ENCODE measurements at places on chromosomes 2 and 18.

GRCh38 chr18:6871566-6871965 lies 142.1 kb downstream of the ARHGAP28 start:
- DNase-seq: no peak

GRCh38 chr18:13120255-13120654 lies 98.3 kb upstream of the LDLRAD4 start:
- no peak for DNase-seq

DNA sequence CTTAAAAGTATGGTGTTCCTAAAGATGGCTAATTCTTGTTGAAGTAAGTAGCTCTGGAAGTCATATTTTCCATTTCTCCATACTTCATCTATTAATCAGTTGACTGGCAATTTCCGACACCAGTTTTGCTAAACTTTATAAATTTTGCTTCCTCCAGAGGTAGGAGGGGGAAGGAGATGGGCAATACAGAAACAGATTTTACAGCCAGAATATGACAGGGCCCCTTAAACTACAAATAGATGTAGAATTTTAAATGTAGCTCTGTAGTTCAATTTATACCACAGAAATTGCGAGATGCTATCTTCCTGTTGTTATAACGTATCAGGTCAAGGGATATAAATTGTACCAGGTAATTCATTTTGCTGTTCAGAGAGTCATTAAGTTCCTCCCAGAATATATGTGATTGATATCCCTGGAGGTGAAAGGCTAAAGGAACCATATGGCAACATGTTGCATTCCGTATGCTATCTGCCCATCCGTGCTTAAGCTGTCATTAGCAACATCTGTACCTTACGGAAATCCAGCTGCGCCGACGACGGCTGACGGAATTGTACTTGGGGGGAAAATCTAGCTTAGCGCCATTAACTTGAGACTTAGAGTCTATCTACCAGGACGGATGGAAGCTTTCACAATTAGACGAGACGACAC lies 8.4 kb upstream of the NR4A2 start:
- no peak for DNase-seq

- DNase-seq: no peak
Observed at GRCh38 chr18:54878659-54879358, 50.5 kb downstream of the RAB27B start.

DNA sequence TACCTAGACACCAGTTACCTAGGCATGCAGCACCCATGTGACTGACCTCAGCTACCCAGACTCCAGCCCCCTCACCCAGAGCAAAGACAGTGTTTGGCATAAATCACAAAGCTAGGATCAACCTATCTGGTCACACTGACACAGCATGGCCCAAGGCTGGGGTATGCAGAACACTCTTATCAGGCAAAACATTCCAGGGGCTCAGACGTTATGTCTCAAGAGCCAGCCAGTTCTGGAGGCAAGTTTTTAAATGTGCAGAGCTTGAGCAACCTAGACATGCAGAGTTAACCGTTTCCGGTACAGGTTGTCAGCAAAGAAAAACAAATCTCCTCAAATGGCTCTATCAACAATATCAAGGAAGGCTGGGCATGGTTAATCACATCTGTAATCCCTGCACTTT lies 92.8 kb downstream of the AP1S3 start:
- DNase-seq: no peak

DNA sequence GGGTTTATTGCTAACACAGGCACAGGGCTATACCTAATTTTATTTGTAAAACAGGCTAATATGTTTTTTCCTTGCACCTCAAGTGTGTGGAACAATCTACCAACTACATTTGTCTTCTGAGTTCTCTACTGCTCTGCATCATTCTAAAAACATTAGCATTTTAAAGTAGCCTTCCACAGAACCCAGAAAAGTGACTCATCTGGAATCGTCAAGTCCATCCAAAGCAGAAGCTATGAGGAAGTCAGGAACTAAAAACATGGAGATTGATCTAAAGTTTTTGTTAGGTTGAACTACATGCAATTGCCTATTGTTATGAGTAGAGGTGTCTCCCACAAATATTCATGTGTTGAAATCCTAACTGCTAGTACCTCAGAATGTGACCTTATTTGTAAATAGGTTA lies 70.9 kb downstream of the SUCLG1 start:
- DNase-seq: no peak

DNA sequence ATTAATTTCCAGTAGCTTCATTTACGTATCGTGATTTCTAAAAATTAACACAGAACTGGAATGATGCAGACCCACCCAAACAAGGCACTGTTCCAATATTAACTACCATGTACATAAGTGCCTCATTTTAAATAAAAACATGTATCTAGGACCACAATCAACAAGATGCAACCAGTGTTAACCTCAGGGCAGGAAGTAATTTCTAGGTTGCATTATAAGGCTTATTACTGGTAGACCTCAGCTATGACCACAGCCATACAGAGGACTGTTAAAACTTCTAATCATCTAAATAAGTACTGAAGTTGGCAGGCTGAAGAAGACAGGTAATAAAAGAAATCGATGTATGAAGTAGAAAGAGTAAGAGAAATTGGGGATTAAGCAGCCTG lies 262.9 kb downstream of the HDAC4 start:
- no peak for DNase-seq

GRCh38 chr2:31967790-31968189 lies 43.0 kb downstream of the MEMO1 start:
- DNase-seq: no peak

DNA sequence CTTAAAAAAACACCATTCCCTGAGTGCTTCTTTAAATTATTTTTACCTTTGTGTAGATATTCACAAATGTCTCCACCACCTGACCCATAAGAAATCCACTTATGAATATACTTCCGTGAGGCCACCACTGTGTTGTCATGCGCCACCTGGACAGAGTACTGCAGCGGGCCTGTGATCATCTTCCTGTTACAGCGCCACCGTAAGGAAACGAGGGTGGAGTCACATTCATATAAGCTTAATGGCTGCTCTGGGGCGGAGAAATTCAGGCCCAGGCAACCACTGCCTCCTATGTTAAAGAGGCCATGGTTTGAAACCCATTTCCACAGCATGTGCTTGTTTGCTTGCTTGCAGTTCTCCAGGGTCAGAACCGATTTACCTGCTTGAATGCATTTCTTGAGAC lies 17.7 kb downstream of the PLA2R1 start:
- no peak for DNase-seq

GRCh38 chr2:217392930-217393584 lies 533.2 kb upstream of the TNP1 start:
- no peak for DNase-seq

DNA sequence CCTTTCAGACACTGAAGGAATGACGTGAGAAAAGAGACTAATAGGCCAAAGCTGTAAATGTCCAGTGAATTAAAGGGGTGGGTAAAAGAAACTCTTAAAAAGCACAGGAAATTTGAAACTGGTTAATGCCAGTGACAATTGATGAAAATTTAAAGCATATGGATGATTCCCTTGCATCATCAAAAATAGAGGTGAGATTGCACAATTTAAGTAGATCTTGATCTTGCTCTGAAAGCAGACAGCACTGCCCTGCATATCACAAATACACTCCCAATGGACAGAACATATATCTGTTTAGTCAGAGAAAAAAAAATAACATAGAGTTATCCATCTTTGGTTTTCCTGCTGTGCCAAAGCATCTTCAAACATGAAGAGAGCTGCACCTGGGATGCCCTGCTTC lies 86.7 kb upstream of the UBE2E3 start:
- no peak for DNase-seq

GRCh38 chr18:46424898-46425297 lies 232.1 kb downstream of the LOXHD1 start:
- DNase-seq: no peak

DNA sequence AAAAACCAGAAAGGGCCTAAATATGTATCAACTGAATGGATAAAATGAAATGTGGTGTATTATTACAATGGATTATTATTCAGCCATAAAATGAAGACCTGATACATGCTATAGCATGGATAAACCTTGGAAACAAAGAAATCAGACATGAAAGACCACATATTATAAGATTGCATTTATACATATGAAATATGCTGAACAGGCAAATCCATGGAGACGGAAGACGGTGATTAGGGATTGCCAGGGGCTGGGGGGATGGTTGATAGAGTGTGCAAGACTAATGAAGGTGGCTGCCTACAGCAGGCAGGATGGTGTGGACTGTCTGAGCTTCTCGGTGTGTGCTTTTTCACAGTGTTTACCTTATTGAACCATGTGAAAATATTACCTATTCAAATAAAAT lies 11.4 kb upstream of the AFG3L2 start:
- no peak for DNase-seq

DNA sequence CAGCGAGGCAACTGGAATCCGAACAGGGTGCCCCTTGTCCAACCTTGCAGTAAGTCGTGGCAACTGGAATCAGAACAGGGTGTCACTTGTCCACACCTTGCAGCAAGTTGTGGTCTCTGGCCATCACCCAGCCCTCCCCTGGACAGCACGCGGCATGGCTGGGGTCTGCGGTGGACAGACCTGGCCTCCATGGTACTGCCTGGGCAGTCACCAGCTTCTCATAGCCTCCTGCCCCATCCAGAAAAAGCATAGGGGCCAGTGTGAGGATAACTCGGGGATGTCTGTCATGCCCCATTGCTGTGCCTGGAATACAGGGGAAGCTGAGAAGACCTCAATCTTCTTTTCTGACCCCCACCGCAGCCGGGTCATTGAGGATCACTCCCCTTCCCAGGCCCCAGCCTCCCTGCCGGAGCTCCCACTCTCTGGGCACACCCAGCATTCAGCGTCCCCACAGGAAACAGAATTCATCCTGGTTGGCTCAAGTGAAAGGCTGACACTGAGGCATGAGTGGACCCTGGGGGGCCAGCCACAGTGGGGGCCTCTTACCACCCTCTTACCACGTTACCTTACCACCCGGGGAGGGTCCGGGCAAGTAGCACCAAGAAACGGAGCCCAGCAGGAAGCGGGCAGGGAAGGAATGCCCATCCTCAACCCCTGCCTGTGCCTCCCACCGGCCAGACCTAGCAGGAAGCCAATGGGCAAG lies 68.0 kb upstream of the RAB6C start:
- DNase-seq: no peak

GRCh38 chr2:179106676-179107428 lies 56.9 kb upstream of the CCDC141 start:
- DNase-seq: no peak

DNA sequence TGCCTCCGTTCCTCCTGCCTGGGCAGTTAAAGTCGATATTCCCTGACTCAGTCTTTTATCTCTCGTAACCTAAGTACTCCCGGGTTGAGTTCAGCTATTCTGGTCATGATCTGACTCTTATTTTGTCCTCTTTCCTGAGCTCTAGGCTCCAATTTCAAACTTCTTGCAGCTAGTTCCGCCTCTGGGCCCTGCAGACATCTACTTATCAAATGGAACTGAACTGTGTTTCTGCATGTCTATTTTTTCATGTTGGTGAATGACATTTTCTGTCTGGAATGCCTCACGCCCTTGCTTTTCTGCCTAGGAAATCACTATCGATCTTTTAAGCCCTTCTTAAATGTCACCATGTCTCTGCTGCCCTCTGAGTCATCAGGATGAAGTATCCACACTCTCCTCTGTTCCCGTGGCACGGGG lies 101.5 kb downstream of the VAPA start:
- DNase-seq: no peak

- no peak for DNase-seq
Observed at GRCh38 chr18:3383381-3383915, 66.5 kb upstream of the TGIF1 start.

DNA sequence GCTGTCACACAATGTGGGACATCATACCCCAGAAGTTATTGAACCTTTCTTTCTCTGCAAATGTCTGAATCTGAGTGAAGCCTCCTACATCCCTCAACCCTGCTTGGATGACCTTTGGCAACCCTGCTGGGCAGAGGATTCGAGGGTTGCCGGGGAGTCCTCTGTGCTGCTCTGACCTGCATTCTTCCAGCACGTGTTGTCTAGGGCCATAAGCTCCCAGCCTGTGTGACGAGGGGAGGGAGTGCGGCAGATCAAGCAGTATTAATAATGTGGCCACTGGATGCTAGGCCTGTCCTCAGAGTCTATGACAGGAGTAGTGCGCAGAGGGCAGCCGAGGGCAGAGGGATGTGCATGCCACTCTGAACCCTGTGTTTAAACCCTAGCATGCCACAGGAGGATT lies 58.8 kb downstream of the RPL37A start:
- DNase-seq: no peak

- DNase-seq: no peak
Observed at GRCh38 chr2:57842531-57842930, 204.1 kb upstream of the VRK2 start.

DNA sequence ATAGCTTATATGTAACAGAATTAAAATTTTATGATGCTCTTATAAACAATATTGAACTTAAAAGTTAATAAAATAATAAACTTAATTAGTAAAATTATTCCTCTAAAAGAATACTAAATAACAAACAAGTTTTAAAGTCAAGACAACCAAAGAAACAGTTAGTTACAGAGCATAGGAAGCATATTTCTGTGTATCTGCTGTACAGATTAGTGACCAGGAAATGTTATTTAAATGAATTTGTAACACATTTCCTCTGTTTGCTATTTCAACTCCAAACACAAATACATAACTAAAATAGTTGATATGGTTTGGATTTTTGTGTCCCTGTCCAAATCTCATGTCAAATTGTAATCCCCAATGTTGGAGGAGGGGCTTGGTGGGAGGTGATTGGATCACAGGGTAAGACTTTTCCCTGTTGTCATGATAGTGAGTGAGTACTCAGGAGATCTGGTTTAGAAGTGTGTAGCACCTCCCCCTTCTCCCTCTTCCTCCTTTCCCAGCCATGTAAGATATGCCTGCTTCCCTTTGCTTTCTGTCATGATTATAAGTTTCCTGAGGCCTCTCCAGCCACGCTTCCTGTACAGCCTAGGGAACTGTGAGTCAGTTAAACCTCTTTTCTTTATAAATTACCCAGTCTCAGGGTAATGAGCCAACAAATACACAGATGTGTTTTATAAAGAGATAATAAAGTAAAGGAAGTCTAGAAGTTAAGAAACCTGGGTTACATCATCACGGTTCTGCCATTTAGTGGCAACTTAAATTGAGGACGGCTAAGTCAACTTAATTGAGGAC lies 51.8 kb downstream of the ROCK2 start:
- no peak for DNase-seq

- DNase-seq: peak; percentile 20
Observed at GRCh38 chr18:76620321-76621170, 125.5 kb upstream of the ZNF516 start.

Measured in stimulated activated CD8-positive, alpha-beta memory T cell treated with anti-CD3 and anti-CD28 coated beads, Interleukin-4, amount 100 ng/mL, for 24 hours (primary cell).